ENCODE measurements at places on chromosomes 2 and 18.

GRCh38 chr18:62832282-62832681 is 116.9 kb downstream of the PHLPP1 start:
- H3K27ac ChIP-seq, result no peak overlapping the region
- H3K4me1 ChIP-seq, result peaks cover 7% of the 10 kb centered on the region
- H3K36me3 ChIP-seq, result peaks cover 7% of the 10 kb centered on the region
- H3K27me3 ChIP-seq, result no peaks in the 10 kb centered on the region
- H3K4me3 ChIP-seq, result no peak overlapping the region
- DNase-seq, result no peak

- H3K27me3 ChIP-seq, result no peaks in the 10 kb centered on the region
- H3K36me3 ChIP-seq, result peaks cover 9% of the 10 kb centered on the region
- no peak overlapping the region for H3K27ac ChIP-seq
- peaks cover 17% of the 10 kb centered on the region for H3K4me1 ChIP-seq
- no peak for DNase-seq
Observed at GRCh38 chr18:79206444-79206843, 137.2 kb downstream of the ATP9B start.

DNA sequence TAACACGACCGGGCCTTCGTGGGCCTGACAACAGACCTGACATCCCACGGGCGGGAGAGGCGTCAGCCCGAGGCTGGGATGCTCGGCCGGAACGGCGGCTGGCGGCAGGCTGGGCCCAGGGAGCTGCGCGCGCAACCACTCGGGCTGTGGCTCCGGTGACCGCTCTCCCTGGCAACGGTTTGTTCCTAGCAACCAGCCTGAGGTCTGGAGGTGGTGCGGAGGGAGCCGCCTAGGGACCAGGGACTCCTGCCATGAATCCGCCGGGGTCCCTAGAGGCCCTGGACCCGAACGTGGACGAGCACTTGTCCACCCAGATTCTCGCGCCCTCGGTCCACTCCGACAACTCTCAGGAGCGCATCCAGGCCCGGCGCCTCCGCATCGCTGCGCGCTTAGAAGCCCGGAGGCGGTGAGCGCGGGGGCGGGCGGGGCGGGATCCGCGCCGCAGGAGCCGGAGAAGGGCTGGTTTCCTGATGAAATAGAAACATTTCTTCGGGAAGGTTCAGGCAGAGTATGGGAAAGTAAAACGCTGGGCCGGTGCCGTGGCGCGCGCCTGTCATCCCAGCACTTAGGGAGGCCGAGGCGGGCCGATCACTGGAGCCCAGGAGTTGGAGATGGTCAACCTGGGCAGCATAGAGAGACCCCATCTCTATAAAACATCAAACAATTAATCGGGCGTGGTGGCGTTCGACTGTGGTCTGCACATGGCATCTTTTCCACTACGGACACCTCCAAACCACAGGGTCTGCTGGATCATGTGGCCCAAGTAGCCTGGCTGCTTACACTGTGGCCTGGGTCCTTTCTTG is at the start of gene DRC1:
DRC1 (plus strand) TSS at position 182 of the 803 bp plus-strand sequence; CDS start at position 252, 70 bp downstream.
- peaks cover 8% of the 10 kb centered on the region for H3K4me1 ChIP-seq
- H3K27ac ChIP-seq, result no peak within 1 kb of the TSS
- peaks cover 13% of the 10 kb centered on the region for H3K27me3 ChIP-seq
- H3K4me3 ChIP-seq, result no peak within 1 kb of the TSS
- no peaks in the 10 kb centered on the region for H3K36me3 ChIP-seq

DNA sequence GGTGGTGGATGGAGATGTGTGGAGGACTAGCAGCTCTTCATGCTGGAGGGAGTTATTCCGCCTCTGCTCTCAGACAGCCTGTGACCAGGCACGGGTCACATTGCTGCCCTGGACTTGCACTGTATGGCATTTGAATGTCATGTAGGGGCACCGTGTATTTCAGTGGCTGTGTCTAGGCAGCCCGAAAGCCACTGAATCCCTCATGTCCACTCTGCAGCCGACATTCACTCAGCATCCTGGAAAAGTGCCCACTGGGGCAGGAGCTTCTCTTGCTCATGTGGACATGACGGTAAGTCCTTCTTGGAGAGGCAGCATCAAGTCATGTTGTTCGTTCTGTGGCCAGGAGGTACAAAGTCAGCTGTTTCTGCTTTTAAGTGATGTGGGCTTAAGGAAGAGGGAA is 127.9 kb downstream of the SH3RF3 start:
- no peak overlapping the region for H3K4me3 ChIP-seq
- no peaks in the 10 kb centered on the region for H3K27me3 ChIP-seq
- H3K4me1 ChIP-seq, result no peaks in the 10 kb centered on the region

DNA sequence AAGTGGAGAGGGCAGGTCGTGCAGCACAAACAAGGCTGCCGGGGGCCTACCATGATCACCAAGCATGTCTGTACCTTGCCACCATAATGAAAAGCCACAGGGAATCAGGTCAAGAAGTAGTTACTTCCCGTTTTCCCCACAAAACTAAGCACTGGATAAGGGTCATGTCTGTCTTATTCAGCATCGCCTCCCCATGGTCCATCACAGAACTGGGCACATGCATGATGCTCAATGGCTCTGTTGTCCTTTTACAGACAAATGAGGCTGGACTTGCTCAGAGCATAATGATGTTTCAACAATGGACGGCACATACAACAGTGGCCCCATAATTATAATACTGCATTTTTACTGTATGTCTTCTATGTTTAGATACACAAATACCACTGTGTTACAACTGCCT is 27.5 kb downstream of the REEP1 start:
- no peak overlapping the region for H3K27ac ChIP-seq
- no peak for DNase-seq
- H3K27me3 ChIP-seq, result peaks cover 2% of the 10 kb centered on the region
- no peaks in the 10 kb centered on the region for H3K4me1 ChIP-seq
- H3K36me3 ChIP-seq, result no peaks in the 10 kb centered on the region

- peaks cover 2% of the 10 kb centered on the region for H3K27me3 ChIP-seq
- no peak overlapping the region for H3K4me3 ChIP-seq
- no peaks in the 10 kb centered on the region for H3K36me3 ChIP-seq
- no peaks in the 10 kb centered on the region for H3K4me1 ChIP-seq
Observed at GRCh38 chr2:194116861-194117260, 1540.2 kb upstream of the SLC39A10 start.
